CD4-positive, alpha-beta T cell treated with Interferon gamma for 1 hour (primary cell): ENCODE measurements at places on chromosomes 3 and 15.

DNA sequence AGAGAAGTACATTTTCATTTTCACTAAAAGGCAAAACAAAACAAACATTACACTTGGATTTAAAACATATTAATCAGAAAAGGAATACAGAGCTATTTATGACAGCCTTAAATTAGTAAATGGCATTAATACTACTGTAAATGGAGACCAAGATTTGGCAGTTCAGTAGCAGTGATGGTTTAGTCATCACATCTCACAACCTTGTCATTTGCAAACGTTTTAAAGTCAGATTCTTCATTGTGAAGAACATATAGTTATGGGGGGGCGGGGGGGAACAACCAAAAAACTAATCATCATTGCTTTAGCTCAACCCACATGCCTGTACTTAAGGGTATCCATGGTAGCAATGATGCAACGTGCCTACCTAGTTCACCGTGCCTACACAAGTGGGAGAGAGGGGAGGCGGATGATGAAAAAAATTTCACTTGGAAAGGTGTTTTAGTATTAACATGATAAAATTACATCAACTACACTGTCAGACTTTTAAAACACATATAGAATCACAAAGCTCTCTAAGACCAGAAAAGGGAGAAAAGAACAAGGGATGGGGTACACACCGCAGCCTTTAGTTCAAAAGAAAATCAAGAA is 40.1 kb downstream of the DLG1 start:
- no peak for DNase-seq

DNA sequence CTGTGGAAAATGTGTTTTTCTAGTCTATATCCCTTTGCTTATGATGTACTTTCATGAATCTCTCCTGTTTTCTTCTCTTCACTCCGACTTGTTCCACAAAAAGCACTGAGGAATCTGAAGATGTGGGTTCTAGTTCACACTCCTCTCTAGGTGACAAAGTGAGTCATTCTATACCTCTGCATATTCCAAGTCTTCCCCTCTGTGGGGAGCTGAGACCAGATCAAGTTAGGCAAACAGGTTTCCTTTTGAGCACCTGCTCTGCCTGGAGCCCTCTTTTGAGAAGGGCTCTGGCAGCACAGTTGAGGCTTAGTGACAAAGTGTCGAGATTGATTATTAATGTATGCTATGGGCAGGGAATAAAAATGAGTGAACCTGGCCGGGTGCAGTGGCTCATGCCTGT is 82.4 kb upstream of the VGLL4 start:
- no peak for DNase-seq

GRCh38 chr3:14537590-14538450 is 2.3 kb downstream of the GRIP2 start:
- DNase-seq: no peak

DNA sequence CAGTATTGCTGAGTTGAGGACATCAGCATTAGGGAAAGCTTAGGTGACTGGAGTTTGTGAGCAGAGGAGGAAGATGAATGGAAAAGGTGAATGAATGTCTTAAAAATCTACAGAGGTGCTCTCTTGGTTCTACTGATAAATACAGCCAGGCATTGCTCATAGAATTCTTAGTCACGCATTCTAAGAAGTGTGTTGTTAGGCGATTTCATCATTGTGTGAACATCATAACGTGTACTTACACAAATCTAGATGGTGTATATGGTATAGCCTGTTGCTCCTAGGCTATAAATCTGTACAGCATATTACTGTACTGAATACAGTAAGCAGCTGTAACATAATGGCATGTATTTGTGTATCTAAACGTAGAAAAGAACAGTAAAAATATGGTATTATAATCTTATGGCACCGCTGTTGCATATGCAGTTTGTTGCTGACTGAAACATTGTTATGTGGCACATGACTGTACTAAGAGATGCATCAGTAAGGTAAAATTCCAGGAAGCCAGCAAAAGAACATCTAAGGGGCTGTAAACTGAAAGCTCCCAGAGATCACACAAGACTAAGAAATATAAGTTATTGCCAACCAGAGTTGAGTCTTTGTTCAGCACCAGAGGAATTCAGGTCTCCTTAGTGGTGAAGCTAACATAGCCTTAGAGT is 42.9 kb upstream of the ASB14 start:
- no peak for DNase-seq

DNA sequence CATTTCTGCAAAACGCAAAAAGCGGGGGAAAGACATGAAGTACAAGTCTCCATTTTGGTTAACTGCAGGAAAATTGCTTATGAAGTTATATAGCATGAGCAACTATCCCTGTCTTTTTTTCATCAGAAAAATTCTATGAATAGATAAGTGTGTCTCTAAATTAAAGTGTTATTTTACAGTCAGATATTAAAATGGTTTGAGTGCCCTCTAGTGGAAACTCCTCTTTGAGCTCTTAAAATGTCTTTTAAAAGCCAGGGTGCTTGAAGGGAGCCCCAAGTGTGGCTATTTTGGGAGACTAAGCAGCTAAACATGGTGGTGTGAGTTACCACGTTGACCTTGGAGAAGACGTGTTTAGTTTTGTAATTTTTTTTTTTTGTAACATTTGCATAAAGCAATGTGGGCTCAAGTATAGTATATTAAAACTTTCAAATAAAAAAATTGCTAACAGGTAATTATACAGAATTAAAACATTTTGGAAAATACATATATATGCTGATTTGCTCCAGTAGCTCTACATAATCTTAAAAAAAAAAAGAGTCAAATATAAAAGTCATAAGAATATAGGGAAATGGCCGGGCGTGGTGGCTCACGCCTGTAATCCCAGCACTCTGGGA is 77.2 kb downstream of the PPP2R3A start:
- DNase-seq: no peak

GRCh38 chr15:73724212-73724611 is 28.9 kb downstream of the INSYN1 start:
- no peak for DNase-seq

DNA sequence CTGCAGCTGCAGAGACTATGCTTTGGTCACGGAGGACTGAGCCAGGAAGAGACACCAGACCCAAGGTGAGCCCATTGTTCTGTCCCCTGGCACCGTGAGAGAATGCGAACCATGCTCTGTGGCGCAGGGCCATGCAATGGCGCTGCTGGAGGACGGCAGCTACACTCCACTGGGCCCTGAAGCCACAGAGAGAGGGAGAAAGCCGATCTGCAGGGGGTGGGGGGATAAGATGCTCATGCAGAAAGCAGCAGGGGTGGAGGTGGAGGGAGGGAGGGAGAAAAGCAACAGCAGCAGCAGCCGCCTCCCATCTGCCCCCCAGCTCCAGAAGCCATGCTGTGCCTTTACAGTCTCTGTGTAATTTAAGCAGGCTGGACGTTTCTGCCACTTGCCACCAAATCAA is 5.3 kb downstream of the BDH1 start:
- DNase-seq: no peak

DNA sequence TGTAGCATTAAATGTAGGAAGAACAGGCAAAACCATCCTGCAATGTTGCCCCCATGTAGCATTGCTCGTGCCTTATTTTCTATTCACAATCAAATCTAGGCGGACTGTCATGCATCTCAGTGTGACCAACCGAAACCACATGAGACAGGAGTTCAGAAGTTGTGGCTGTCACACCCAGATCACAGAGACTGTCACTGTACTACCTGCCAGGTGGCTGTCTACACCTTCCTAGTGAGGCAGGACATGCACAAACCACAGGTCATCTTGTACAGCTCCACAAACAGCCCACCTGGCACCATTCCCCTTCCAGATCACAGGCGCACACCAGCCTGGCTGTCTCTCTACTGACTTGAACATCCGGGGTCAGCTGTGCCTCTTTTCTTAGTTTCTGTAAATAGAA is 392.8 kb downstream of the OCA2 start:
- DNase-seq: no peak

- DNase-seq: no peak
Measured at GRCh38 chr15:64574301-64575017, 114.1 kb downstream of the ZNF609 start.

DNA sequence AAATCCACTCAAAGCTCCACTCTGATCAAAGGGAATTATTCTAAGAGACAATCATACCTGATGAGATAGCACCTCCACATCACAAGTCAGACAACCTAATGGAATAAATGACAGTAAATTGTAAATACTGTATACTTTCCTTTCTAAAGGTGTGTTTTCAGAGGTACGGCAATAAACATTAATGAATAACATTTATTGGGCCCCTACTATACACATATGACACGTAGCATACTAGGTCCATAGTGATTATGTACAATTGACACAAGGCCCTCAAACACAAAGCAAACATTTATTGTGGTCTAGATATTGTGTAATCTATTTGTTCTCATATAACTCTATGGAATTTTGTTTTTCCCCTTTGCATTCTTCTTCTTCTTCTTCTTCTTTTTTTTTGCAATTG is 429.8 kb downstream of the FOXP1 start:
- no peak for DNase-seq

DNA sequence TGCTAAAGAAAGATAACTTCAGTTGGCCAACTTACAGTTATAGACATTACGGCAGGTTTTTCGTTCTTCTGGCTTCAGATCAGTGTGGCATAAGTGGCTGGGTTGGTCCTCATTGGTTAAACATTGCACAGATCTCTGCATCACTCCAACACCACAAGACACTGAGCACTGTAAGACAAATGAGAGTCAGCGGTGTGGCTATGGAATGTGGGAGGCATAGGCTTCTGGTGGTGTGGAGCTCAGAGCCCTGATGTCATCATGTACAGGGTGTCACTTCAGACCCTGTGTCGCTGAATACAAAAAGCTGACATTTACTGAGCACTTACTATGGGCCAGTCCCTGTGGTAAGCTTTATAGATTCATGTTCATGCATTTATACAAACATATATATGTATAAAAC is 146.0 kb downstream of the ADAMTS9 start:
- no peak for DNase-seq

DNA sequence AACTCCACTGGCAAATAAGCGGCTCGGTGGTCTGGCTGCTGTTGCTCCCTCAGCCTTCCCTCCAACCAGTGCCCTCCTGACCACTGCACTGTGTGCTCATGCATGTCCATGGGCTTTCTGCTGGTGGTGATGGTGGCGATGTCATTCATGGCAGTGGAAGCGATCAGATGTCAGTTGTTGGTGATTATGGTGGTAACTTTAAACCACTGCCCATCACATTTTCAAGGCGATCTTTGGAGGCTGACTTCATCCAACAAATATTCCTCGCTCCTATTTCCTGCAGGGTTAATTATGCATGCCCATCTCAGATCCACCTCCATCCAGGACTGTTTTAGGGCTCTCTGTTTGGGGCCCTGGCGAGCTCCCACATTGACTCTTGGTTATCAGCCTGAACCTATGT is 13.4 kb upstream of the HCN4 start:
- DNase-seq: no peak

GRCh38 chr3:73234354-73235014 is 173.0 kb downstream of the EBLN2 start:
- DNase-seq: no peak

- no peak for DNase-seq
Measured at GRCh38 chr15:60337076-60337475, 60.7 kb downstream of the ANXA2 start.

DNA sequence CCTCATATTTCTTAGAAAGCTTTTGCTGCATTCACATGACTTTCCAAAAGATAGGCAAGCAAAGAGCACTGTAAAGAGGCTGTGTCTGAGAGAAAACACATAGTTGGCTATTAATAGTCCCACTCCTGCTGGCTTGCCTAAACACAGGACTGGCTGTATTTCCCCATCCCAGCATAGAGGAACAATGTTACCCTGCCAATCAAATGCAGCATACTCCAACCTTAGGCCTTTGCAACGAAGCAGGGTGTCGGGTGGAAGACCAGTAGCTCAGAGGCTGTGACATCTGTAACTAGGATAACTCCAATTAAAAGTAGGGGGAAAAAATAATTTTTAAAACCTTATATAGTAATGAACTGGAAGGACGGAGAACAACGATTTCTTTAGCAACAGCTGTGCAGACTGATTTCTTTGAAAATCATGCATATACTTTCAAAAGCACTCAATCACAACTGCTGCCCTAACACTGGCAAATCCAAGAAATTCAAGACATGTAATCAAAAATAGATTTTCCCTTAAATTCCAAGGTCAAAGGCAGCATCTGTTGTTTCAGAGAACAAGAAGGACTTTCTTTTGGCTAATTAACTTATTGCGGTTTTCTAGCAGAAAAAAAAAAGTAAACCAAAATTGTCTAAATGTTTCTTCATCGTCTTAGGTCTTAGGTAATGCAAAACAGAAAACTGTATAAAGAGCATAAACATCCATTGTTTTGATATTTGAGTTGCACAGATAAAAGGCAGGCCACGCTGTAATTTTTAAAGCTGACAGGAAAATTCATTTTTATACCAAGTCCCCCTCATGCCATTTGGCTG is 139.3 kb downstream of the TNIK start:
- no peak for DNase-seq

- DNase-seq: no peak
Measured at GRCh38 chr15:78976691-78977090, 31.8 kb upstream of the CTSH start.

GRCh38 chr3:142894493-142894892 is 5.6 kb upstream of the PCOLCE2 start:
- DNase-seq: no peak

GRCh38 chr3:194937882-194938321 is 252.2 kb downstream of the FAM43A start:
- no peak for DNase-seq

GRCh38 chr15:28123408-28124023 is 24.4 kb upstream of the OCA2 start:
- DNase-seq: peak; percentile 37

DNA sequence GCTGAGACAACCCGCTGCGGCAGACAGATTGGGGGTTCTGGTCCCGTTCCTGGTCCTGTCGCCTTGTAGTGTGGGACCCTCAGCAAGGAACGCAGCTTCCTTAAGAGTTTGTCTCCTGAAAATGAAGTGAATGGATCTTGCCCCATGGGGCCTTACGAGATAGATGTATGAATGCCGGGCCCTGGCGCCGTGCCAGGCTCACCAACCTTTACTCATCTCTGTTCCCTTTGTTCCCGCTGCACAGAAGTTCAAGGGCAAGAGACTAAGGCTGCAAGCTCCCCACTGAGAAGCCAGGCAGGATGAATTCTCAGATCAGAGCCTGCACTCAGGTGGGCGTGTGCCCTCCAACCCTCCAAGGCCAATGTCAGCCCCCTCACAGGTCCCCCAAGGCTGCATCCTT is 162.7 kb upstream of the IQSEC1 start:
- DNase-seq: no peak
